ENCODE measurements at places on chromosomes 16 and 17.
A peak's percentile ranks its signal among the peaks of the same experiment; 100 is the strongest.

DNA sequence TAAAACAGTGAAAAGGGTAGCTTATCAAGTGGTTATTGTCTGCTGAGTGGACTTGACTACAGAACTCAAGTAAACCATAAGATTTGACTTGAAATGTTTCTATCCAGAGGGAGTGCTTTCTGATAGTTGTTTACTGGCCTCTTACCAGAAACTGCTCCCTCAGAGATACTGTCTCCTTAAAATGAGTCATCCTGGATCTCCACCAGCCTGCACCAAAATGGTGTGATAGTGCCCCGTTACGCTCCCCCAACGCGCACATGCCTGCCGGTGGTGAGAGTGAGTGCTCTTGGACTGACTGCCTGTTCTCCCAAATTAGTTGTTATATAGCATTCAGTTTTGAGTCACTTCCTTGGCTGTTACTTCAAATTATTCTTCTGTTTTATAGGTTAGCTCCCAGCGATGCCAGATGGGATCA lies 22.9 kb downstream of the PRCD start:
- DNase-seq, result peak; percentile 76

DNA sequence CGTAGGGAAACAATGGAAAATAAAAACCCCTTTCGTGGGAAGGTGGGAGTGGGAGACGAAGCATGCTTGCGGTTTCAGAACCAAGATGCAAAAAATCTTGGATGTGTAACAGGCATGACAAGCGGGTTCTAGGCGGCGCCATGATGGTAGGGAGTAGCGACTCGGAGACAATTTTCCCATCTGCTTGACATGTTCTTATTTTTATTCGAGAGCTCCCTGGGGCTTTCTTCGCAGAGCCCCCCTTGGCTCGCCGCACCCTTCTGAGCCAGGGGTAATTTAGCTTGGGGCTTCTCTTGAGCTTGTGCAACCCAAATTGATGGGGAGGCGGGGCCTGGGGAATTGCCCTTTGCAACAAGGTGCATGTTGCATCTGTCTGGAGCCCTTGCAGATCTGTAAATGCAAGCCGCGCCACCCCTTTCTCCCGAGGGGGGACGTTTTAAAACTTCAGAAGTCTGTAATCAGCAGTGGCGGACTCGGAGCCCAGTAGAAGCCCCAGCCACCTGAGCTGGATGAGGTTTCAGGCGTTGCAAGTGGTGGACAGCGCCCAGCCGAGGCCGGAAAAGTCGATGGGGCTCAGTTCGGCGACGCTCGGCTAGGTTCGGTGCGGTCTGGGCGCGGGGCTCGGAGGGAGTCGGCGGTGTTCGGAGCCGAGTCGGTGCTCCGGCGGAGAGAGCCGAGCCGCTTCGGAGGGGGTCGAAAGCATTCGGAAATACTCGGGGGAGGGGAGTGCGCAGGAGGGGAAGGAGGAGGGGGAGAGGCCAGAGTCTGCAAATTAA lies 2.9 kb downstream of the GNAO1 start:
- DNase-seq, result peak; percentile 82

GRCh38 chr17:63954402-63955063 lies 18.2 kb downstream of the SCN4A start:
- DNase-seq, result no peak

DNA sequence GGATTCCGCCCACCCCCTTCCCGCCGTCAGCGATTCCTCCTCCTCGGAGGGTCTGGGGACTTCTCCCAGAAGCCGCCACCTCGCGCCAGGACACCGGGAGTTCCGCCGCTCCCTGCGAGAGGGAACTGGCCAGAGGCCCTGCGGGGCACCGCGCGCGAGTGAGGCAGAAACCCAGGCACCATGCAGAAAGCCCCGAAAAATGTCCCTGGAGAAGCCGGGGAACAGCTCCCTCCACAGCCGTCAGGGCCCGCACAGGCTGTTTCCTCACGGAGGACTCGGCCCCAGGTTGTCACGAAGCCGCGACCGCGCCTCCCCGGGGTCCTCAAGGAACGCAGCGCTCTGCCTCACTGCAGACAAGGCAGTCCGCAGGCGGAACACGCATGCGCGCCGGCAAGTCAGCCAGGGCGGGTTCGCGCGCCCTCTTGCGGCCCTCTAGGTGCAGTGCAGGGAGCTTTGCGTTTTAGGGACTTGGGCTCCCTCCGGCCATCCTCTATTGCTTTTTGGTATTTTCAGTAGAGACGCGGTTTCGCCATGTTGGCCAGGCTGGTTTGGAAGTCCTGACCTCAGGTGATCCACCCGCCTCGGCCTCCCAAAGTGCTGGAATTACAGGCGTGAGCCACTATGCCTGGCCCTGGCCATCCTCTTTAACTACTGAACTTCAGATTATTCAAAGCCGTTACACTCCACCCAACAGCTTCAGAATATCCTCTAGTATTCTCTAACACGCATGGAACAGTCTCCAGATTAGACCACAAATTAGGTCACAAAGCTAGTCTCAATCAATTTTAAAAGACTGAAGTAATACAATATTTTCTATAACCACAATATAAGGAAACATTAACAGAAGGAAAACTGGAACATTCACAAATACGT lies 20.3 kb upstream of the ZNF287 start:
- DNase-seq, result peak; percentile 90

DNA sequence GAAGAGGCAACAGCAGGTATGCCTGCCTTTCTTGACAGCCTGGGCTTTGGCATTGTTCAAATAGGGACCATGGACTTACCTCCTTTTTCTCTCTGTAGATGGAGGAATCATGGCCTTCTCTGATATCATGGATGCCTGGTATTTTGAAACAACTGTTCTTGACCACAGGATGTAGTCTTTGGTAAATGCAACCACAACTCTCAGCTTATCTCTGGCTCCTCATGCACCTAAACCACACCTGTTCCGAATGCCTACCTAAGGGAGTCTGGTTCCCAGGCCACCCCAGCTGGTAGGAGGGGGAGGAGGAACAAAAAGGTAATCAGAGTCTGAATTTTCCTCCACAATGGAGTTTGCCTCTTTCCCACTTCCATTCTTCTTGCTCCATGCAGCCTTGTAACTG lies 18.8 kb downstream of the CDK5RAP3 start:
- no peak for DNase-seq

GRCh38 chr16:17299790-17300189 lies 171.0 kb downstream of the XYLT1 start:
- DNase-seq, result no peak

GRCh38 chr17:81234940-81235821 lies 3.7 kb downstream of the TEPSIN start:
- DNase-seq, result no peak

- no peak for DNase-seq
Measured at GRCh38 chr16:54118846-54119245, 167.7 kb downstream of the IRX3 start.

DNA sequence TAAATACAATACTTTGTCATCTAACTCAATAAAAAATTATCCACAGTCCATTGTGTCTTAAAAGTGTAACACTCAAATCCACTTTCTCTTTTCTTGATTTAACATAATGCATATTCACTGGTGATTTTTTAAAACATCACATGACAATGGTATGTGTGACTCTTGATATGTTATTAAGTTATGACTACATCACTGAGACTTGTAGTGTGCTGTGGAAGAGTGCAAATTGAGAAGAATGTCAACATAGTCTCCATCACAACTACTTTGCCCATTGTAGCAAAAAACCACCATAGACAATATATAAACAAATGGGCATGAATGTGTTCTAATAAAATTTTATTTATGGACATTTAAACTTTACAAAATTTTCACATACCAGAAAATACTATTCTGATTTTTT lies 380.7 kb upstream of the PMFBP1 start:
- DNase-seq, result no peak

GRCh38 chr16:48089053-48089792 lies 66.6 kb downstream of the ABCC12 start:
- DNase-seq, result no peak

- DNase-seq, result no peak
Measured at GRCh38 chr16:4496305-4496704, 20.1 kb downstream of the HMOX2 start.

DNA sequence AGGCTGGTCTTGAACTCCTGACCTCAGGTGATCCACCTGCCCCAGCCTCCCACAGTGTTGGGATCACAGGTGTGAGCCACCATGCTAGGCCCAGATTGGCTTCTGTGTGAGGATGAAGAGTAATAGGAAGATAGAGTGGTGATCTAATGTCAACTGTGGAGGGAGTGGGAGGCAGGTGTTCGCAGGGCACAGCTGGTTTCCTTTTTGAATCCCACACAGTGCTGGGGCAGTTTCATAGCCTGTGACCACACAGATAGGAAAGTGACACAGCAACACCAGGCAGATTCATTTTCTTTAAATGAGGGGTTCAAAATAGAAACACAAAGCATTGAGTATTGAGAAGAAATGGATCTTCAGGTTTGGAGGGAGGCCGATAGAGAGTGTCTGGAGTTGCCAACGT lies 540.3 kb downstream of the WWOX start:
- no peak for DNase-seq

DNA sequence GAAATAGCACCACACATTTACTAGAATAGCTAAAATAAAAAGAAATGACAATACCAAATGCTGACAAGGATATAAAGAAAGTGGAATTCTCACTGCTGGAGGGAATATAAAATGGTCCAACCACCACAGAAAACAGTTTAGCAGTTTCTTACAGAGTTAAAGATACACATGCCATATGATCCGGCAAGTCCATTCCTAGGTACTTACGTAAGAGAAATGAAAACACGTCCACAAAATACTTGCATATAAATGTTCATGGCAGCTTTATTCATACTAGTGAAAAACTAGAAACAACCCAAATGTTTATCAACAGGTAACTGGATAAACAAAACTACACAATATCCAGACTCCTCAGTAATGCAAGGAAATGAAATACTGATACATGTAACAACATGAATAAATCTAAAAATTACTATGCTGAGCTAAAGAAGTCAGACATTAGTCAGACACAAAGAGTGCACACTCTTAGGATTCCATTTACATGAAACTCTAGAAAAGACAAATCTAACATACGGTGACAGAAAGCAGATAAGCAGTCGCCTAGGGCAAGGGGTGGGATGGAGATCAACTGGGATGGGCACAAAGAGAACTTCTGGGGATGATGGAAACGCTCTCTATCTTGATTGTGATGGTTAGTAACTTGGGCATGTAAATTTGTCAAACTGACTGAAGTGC lies 76.4 kb downstream of the SMG6 start:
- DNase-seq, result no peak

- DNase-seq, result no peak
Measured at GRCh38 chr17:82871056-82871775, 31.4 kb upstream of the ZNF750 start.

GRCh38 chr16:30349675-30350074 lies 5.4 kb downstream of the CD2BP2 start:
- no peak for DNase-seq

DNA sequence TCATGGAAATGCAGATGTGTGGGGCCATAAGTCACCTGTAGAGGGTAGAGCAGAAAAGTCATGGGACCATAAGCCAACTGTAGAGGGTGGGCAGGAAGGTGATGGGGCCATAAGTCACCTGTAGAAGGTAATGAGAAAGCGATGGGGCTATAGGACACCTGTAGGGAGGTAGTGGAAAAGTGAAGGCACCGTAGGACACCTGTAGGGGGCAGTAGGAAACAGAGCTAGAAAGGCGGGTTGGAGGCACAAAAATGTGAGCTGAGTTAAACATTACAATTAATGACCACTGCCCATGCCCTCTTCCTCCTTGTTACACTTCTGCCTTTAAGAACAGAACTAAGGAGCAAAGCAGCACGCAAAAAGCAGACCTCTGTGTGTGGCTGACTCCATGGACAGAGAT lies 150.1 kb downstream of the SHISA6 start:
- DNase-seq, result no peak

DNA sequence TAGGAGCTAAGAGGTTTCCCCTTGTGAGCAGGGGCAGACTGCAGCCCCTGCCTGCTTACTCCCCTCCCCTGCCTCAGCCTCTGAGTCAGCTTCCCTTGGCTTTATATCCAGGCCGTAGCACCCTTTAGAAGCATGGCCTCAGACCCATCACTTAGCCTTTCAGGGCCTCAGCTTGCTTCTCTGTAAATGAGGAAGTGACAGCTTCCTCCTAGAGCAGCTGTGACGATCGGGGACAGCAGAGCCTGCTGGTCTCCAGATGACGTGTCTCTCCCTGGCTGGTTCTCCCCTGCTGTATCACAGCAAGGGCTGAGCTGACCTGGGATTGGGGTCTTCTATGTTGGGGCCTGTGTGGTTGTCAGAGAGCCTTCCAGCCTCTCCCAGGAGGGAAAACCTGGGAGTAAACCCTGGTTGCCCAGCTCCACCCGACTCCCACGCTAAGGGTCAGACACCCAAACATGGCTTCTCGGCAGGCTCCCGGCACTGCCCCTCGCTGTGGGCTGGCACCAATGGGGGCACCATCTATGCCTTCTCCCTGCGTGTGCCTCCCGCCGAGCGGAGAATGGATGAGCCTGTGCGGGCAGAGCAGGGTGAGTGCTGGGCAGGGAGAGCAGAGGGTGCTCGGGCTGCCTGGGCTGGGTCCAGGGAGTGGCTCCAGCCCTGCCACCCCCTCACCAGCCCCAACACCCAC lies 16.3 kb upstream of the MYO15B start:
- DNase-seq, result peak; percentile 46

- DNase-seq, result peak; percentile 50
Measured at GRCh38 chr17:75047398-75048098, 523 bp downstream of the KCTD2 start.

- no peak for DNase-seq
Measured at GRCh38 chr16:15894571-15895374, 6.4 kb upstream of the CEP20 start.

GRCh38 chr16:82260212-82260795 lies 90.3 kb upstream of the MPHOSPH6 start:
- DNase-seq, result no peak

DNA sequence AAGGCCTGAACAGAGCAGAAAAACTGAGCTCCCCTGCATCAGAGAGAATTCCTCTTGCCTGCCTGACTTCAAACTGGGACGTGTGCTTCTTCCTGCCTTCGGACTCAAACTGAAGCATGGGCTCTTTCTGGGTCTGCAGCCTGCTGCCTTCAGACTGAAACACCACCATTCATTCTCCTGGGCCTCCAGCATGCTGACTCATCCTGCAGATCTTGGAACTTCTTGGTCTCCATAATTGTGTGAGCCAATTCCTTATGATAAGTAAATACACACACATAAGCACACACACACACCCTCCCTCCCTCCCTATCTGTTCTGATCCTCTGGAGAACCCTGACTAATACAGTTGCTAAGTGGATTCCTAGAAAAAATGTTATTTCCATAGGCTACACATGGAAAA lies 874.3 kb upstream of the EEF2KMT start:
- no peak for DNase-seq

GRCh38 chr17:47717261-47717697 lies 15.8 kb upstream of the TBX21 start:
- DNase-seq, result no peak

- no peak for DNase-seq
Measured at GRCh38 chr17:21542070-21542469, 150.3 kb upstream of the KCNJ18 start.

- no peak for DNase-seq
Measured at GRCh38 chr17:78529251-78529650, 47.9 kb downstream of the DNAH17 start.

DNA sequence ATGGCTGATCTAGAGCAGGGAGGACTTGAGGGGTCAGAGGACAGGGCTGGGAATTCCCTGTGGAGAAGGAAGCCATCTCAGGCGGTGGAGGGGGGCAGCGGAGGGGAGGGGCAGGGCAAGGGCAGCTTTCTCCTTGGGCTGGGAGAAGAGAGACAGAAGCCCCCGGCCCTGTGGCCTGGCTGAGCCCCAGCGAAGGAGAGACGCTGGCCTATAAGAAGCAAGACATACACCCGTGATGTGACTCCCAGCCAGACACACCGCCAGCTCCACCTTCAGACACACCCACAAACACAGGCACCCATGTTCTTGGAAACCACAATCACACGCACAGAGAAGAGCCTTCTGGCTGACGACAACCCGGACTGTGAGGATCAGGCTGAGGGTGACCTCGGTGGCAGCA lies 10.0 kb downstream of the TRPV3 start:
- no peak for DNase-seq

- no peak for DNase-seq
Measured at GRCh38 chr16:81397879-81398520, 46.6 kb upstream of the CMIP start.
